ENCODE measurements at places on chromosomes 7 and 10.

- no peak for DNase-seq
Observed at GRCh38 chr10:94666391-94667102, 17.0 kb upstream of the CYP2C18 start.

DNA sequence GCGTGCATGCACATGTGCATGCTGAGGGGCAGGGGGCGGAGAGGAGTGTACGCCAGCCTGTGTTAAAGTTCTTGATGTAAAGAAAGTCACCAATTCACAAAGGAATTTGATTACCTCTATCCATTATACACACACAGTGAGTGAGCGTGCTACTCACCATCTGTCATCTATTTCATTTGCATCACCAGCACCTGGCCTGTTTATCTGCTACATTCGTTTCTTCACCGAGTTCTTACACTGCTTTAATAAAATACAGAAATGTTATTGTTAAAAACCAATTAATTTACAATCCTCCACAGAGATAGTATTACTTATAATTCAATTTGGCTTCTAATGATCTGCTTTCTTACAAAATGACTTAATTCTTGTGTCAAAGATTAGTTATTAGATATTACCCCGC lies 32.6 kb downstream of the NEUROD6 start:
- DNase-seq = no peak

- DNase-seq = no peak
Observed at GRCh38 chr10:71343392-71343773, 24.3 kb downstream of the SLC29A3 start.

DNA sequence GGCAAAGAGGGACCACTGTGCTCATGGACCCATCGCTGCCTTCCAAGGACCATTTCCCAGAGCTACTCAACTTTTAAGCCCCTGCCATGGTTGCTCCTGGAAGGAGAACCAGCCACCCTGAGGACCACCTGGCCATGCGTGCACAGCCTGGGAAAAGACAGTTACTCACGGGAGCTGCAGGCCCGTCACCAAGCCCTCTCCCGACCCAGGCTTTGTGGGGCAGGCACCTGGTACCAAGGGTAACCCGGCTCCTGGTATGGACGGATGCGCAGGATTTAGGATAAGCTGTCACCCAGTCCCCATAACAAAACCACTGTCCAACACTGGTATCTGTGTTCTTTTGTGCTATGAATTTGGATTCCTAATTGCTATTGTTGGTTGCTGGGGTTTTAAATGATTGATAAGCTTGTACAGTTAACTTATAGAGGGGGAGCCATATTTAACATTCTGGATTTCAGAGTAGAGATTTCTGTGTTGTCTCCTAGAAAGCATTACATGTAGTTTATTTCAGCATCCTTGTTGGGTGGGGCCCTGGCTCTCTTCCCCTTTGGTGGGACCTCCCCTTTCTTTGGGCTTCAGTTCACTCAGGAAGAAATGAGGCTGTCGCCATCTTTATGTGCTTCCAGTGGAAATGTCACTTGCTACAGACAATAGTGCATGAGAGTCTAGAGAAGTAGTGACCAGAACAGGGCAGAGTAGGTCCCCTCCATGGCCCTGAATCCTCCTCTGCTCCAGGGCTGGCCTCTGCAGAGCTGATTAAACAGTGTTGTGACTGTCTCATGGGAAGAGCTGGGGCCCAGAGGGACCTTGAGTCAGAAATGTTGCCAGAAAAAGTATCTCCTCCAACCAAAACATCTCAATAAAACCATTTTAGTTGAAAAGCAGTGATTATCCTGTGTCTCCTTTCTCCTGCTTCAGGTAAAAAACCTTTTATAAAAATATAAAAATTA lies 19.4 kb downstream of the LAT2 start:
- no peak for DNase-seq

DNA sequence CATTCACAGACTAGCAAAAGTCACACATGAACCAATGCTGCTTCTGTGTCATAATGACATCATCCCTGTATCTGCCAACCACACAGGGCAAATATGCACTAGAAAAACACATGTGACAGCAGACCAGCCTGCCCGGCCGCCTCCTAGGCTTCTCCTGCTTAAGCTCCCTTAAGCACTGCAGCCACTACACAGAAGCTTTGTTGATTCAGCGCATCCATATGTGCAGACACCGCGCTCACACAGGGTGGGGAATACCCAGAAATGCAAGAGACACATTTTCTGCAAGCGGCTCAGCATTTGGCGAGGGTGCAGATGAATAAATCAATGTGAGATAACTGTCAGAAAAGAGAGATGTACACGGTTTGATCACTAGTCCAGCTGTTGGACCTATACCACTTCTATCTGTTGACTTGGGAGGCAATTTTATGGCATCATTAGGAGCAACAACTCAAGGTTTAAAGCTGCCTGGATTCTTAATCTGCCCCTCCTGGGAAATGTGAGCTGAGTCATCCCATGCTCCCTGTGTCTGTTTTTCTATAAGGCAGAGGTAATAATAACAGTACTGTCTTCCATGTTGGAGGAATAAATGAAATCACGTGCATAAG lies 33.4 kb downstream of the CPXM2 start:
- DNase-seq = peak; percentile 51

GRCh38 chr10:120511165-120511564 lies 54.1 kb downstream of the PLPP4 start:
- no peak for DNase-seq

DNA sequence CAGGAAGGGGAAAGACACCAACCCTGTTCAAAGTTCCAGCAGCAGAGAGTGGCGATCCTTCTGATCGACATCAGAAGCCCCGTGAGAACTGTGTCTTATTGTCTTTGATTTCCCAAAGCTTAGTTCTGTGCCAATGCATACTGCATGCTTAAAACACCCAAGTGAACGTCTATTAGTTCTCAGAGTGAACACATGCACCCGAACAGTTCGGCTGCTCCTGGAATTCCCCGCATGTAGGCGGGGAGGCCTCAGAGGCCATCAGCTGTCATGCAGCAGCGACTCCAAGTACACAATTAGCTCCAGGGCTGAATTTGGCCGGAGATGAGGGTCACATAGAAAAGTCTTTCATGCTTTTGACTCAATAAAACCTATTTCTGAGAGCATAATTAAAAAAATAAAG lies 276.9 kb downstream of the ZMYND11 start:
- DNase-seq = no peak

DNA sequence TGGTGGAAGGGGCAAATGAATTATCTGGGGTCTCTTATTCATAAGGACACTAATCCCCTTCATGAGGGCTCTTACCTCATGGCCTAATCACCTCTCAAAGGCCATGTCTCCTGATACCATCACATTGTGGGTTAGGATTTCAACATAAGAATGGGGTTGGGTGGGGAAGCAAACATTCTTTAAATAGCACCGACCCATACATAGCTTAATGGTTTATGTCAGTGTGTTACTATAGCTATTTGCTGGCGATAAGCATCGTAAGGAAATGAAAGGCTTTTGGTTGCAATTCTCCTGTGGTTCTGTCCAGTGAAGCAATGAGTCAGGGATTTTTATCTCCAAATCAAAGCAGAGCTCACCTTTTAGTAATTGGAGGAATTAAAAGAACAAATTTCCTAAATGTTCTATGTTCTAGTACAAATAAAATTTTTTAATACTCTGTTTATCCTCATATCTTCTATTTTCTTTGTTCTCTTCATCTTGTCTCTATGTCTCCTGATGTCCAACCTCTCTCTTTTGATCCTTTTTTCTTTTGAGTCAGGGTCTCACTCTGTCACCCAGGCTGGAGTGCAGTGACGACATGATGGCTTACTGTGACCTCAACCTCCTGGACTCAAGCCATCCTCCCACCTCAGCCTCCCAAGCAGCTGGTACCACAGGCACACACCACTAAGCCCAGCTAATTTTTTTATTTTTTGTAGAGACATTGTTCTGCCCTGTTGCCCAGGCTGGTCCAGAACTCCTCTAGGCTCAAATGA lies 57.0 kb upstream of the GLCCI1 start:
- DNase-seq = no peak

DNA sequence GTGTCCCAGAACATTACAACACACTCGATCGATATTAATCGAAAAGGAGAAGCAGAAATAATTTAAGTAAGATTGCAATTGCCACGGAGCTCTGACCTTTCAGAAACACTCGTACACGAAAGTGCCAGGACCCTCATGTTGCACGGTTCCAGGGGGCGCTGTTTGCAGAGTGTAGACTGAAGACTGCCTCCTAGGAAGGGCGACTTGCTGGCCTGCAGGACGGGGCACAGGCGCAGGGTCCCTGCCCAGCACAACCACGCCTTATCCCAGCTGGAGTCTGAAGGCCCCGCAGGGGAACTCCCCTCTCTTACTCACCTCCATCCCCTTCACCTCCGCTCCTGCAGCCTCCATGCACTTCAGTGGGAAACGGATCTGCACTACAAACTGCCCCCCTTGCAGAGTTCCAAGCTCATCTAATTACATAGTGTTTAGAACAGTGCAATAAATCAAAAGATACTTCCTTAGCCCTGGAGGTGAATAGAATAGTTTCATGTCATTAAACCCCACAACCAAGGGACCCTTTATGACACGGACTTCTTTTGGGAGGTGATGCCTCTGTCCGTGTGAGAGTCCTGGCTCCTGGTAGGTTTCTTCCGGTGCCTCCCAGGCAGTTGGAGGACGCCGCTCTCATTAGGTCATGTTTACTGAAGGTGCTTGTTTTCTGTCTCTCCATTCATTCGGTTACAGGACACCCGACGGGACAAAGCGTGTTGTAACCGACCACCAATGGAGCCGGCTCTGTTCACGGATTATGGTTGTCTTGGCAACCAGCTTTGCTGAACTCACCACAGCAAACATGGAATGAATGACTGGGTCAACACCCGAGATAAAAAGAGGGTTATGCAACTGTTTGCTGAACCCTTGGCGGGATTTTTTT lies 262.2 kb downstream of the BAMBI start:
- DNase-seq = no peak

GRCh38 chr7:108310351-108310750 lies 145.9 kb downstream of the NRCAM start:
- DNase-seq = no peak

- no peak for DNase-seq
Observed at GRCh38 chr10:104250371-104250770, 4.3 kb upstream of the GSTO1 start.

GRCh38 chr10:70492786-70493659 lies 14.5 kb downstream of the PALD1 start:
- DNase-seq = no peak

DNA sequence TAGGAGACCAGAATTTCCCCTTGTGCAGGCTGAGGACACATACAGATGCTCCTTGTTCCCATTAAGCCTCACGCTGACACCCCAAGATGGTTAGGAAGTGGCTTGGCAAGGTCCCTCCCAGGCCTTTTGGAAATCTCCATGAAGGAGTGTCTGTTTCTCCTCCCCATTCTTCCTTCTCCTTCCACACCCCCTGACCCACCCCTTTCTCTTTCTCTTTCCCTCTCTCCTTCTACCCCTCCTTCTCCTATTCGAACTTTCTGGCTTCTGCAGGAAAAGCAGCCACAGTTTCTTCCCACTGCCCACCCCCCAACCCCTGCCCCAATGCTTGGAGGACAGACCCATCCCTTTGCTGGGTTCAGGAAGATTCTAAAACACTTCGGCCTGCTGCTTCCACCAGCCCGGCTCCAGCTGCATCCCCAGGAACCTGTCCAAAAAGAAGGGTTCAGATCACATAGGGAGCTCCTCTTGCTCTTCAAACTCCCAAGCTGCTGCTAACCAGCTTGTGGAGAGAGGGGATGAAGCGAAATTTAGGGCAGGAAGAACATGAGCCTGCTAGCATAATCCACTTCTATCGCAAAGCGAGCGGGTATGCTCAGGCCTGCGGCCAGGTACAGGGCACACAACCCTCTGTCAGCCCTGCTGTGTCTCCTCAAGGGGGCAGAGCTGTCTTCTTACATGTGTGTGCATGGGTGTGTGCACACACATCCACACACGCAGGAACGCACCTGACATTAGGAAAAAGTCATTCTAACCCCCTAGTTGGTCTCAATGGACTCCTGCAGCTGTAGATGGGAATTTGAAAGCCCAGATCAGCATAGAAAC lies 80.4 kb downstream of the PPP1R3C start:
- peak; percentile 49 for DNase-seq

DNA sequence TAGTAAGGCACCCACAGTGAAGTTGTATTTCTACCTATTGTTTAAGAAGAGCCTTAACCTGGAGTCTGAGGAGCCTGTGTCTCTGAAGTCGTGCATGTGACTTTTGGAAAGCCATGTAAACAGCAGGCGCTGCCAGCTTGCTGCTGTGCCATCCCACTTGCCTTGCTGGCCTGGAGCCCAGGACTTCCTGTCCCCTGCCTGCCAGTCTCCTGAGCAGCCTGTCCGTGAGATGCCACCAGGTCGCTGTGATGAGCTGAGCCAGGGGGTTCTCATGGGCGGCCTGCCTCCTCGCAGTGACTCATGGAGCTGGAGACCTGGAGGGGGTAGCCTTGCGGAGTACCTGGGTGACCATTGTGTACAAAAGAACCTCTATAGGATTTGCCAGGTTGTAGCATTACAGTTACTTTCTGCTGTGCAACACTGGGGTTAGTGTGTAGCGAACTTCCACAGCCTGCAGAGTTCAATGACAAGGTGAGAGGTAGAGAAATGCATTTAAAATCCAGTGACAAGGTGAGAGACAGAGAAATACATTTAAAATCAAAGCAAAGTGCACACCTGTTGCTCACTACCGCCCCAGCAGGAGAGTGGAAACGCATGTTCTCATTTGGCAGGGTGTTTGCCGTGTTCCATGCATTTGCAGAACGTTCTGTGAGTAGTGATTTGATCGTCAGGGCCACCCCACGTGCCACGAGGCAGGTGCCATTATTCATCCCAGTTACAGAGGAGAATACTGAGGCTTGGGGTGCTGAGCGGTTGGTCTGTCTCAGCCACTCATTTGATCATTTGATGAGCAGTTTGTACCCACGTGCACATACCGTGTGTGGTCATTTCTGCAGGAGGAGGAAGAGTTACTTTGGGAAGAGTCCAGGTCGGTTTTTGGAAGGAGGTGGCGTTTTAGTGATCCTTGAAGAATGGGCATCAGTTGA lies 36.6 kb upstream of the BHLHA15 start:
- DNase-seq = no peak

DNA sequence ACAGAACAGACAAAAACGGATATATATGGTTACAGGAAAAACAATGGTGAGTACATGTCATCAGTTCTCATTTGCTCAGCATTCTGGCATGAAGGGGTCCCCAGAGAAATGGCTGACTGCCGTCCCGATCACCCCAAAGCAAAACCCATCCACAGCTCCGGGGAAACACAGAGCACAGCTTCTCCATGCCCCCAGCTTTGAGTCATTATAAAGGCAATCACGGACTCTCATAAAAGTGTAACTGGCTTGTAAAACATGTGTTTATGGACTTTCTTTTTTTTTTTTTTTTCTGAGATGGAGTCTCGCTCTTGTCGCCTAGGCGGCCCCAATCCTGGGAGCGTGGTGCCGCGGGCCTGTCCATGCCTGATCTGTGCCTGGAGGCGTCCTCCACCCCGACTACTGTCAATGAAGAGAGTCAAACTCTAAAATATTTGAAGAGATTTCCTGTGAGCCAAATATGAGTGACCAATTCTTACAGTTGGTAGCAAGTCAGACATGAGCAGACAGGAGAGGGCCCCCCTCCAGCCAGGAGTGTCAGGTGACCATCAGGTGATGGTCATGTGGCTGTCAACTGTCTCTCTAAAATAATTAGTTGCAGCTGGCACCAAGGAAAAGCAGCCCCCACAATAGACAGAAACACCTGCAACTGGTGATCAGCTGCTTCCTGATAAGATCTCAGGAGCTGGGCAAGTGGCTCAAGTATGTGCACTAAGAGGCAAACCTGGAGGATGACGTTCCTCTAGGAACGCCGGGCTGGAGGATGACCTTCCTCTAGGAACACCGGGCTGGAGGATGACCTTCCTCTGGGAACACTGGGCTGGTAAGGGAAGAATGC lies 21.7 kb upstream of the NOM1 start:
- DNase-seq = no peak

- no peak for DNase-seq
Observed at GRCh38 chr7:155593461-155594162, 47.3 kb upstream of the CNPY1 start.

GRCh38 chr10:117311261-117311660 lies 64.0 kb downstream of the PDZD8 start:
- no peak for DNase-seq
